ENCODE measurements at places on chromosomes 1 and 21. TPM values are rescaled to one million over a fixed set of nuclear protein-coding genes. Genes with fewer than 3 reads are reported as not detected.

MROH9 gene
- not detected for total RNA-seq

GRCh38 chr1:173224280-173224892, 17.3 kb upstream of the TNFSF4 start:
- no peak for DNase-seq

DNA sequence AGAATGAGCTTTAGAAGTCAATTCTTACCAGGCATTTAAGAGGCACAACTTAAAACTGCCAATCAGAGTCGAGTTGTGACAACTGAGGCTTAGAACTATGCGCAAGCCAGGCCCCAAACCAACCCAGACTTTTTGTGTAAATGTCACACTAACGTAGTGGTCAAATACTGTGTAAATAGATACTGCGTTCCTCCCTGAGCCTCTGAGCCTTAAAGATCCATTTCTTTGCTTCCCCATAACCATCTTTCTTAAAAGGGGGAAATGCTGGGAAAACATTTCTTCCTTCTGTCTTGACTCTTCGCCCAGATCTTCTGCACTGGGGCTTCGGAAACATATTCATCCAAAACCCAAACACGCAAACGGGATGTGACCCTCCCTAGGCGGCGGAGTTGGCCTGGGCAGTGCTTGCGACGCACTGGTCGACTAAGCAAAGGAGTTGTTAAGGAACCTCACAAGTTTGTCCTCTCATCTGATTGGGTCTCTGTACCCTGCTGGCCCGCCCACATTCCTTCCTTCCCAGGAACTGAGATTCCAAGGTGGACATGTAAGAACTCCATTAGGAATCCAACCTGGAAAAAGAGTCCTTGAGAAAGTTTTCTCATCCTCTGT, 2.6 kb downstream of the ADAMTS5 start:
- DNase-seq, result no peak

DNA sequence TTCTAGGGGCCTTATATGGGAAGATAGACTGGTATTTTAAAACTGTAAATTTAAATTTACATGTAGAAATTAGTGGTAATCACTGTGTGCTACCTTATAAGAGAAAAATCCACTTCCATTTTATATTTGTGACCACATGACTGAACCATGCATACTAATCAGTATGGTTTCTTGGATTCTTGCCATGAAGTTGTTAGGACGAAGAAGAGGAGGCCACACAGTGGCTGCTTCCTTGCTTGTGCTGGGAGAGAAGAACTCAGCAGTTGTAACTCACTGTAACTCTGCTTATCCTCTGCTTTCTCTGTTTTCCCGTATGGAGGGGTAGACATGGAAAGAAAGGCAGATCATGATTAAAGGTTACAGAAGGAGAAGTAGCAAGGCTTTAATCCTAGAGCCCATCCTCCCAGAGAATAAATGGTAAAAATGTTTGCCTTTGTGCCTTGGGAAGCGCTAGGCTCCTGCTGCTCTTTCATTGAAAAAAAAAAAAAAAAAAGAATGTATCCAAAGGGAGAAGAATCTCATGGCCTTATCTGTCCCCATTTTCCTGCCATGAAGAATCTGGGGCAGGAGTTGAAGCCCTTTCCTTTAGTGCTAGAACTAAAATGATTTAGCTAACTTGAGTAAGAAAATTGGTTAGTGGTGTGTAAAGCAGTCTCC, 32.4 kb downstream of the KCTD3 start:
- DNase-seq, result no peak

All from activated B cell treated with CpG ODN at 0.5 μM for 24 hours (primary cell).